ENCODE measurements at places on chromosomes 4 and X.
A peak's percentile ranks its signal among the peaks of the same experiment; 100 is the strongest.

DNA sequence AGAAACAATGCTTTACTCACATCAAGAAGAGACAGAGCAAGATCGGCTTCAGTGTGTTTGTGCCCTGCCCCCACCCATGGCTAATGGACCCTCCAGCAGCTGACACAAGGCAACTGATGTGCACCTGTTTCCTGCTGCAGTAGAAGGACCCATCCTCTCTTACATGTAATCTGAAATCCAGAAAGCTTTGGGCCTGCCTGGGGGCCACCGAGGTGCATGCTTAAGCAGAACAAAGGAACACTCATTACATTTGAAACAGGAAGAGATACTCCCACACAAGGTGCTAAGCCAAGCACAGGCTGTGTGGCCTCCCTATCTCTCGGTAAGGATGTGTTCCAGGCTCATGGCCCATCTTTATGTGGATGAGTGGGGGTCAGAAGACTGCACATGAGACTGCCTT, 338.0 kb downstream of the SPOCK3 start:
- DNase-seq: no peak
- H3K4me1 ChIP-seq: no peaks in the 10 kb centered on the region
- H3K36me3 ChIP-seq: no peaks in the 10 kb centered on the region
- H3K27ac ChIP-seq: no peak overlapping the region

- no peaks in the 10 kb centered on the region for H3K4me1 ChIP-seq
- no peak overlapping the region for H3K27ac ChIP-seq
- no peak overlapping the region for H3K4me3 ChIP-seq
Observed at GRCh38 chr4:134935320-134935719, 733.7 kb upstream of the PABPC4L start.

DNA sequence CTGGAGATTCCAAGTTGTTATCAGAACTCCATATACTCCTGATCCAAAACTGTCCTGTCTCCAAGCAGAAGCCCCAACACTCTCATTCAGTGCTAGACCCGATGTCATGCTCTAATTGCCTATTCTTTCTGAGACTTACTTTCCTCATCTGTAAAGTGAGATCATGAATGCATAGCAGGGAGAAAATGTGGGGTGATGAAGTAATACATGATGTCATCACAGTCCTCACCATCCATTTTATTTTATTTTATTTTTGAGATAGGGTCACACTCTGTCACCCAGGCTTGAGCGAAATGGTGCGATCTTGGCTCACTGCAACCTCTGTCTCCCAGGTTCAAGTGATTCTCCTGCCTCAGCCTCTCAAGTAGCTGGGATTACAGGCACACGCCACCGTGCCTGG, 1554.0 kb upstream of the ADGRL3 start:
- H3K27ac ChIP-seq: no peak overlapping the region
- no peaks in the 10 kb centered on the region for H3K36me3 ChIP-seq
- peaks cover 2% of the 10 kb centered on the region for H3K4me1 ChIP-seq
- H3K27me3 ChIP-seq: no peaks in the 10 kb centered on the region

DNA sequence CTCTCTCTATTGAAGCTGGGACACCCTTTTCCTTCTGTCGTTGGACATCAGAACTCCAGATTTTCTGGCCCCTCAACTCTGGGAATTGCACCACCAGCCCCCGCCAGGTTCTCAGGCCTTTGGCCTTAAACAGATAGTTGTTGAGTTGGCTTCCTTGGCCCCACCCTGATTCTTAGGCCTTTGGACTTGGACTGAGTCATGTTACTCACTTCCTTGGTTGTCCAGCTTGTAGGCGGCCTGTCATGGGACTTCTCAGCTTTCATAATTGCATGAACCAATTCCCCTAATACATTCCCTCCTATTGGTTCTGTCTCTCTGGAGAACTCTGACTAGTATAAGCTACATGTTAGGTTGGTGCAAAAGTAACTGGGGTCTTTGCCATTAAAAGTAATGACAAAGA, 195.7 kb downstream of the GPAT3 start:
- H3K27me3 ChIP-seq: no peaks in the 10 kb centered on the region
- no peak overlapping the region for H3K27ac ChIP-seq
- no peaks in the 10 kb centered on the region for H3K36me3 ChIP-seq
- H3K4me3 ChIP-seq: no peak overlapping the region
- no peak for DNase-seq

GRCh38 chrX:41785685-41786084, 61.7 kb downstream of the GPR82 start:
- H3K4me1 ChIP-seq: no peaks in the 10 kb centered on the region
- no peak overlapping the region for H3K27ac ChIP-seq
- no peak overlapping the region for H3K4me3 ChIP-seq
- peaks cover 3% of the 10 kb centered on the region for H3K36me3 ChIP-seq

GRCh38 chr4:136526517-136526916, 1005.8 kb downstream of the PCDH18 start:
- no peaks in the 10 kb centered on the region for H3K4me1 ChIP-seq
- no peak overlapping the region for H3K4me3 ChIP-seq
- no peak overlapping the region for H3K27ac ChIP-seq
- no peaks in the 10 kb centered on the region for H3K27me3 ChIP-seq

DNA sequence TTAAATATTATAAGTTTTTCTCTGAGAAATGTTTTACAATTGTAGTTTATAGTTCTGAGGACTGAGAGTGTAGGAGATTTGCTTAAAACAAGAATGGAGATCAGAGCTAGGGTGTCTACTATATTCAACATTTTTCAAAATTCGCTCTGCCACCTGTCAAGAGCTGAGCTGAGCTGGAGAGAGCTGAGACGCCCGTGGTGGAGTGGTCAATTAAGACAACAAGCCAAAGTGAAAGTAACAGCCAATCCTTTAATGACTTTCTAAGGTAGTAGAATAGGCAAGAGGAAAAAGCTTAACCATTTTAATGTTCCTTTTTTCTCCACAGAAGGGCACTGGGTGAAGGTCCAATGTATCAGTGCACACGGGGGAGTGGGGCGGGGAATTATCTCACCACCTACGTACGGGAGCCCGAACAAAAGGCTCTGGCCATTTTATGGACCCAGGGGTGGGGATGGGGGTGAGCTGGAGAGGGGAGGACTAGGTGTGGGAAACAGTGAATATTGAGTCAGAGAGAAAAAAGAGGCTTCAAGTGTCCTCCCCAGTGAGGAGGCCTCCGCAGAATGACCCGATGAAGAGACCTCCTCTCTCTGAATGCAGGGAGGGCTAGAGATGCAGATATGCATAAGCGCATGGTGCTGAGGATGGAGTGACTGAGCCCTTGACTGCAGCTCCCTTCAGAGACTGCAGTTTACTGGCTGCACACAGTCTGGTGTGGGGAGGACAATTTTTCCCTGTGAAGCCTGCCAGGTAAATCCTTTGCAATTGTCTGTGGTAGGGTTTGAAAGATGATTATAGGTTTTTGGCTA, 60.8 kb downstream of the SPCS3 start:
- no peak overlapping the region for H3K27ac ChIP-seq
- no peaks in the 10 kb centered on the region for H3K36me3 ChIP-seq
- no peak for DNase-seq
- H3K27me3 ChIP-seq: no peaks in the 10 kb centered on the region
- H3K4me3 ChIP-seq: no peak overlapping the region

GRCh38 chr4:114180481-114180880, 201.0 kb upstream of the ARSJ start:
- H3K4me1 ChIP-seq: no peaks in the 10 kb centered on the region
- H3K4me3 ChIP-seq: no peak overlapping the region
- H3K36me3 ChIP-seq: no peaks in the 10 kb centered on the region
- H3K27me3 ChIP-seq: no peaks in the 10 kb centered on the region

DNA sequence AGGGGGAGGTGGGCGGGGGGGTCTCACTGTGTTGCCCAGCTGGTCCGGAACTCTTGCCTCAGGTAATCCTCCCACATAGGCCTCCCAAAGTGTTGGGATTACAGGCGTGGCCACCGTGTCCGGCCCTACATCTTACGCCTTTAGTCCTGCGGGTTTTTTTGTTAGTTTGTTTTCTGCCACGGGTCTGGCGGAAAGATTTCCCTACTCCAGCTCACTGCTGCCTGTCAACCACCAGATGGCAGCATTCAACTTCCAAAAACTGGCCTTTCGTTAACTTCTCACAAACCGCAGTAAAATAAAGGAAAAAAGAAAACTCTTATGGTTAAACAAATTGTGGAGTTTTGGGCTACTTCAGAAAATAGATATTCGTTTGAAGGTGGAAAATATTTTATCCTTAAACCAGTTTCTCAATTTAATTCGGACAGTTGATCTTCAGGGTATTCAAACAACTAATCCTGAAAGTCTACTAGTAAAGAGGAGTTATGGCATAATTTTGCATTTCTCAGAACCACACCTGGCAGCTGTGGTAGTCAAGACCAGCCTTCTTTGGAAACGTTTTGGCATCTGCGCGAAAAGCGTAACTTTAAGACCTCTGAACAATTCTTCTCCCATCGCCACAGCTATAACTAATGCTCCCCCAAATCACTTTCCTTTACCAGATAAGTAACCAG, 41.1 kb downstream of the LUZP4 start:
- peak; percentile 25 for DNase-seq
- H3K27ac ChIP-seq: no peak overlapping the region
- no peaks in the 10 kb centered on the region for H3K36me3 ChIP-seq
- no peak overlapping the region for H3K4me3 ChIP-seq

- H3K36me3 ChIP-seq: no peaks in the 10 kb centered on the region
- H3K4me1 ChIP-seq: no peaks in the 10 kb centered on the region
- H3K4me3 ChIP-seq: no peak overlapping the region
- H3K27ac ChIP-seq: no peak overlapping the region
- H3K27me3 ChIP-seq: no peaks in the 10 kb centered on the region
Observed at GRCh38 chr4:20367446-20367845, 115.7 kb downstream of the SLIT2 start.

- H3K27ac ChIP-seq: no peak overlapping the region
- H3K4me1 ChIP-seq: peaks cover 2% of the 10 kb centered on the region
- DNase-seq: no peak
- no peak overlapping the region for H3K4me3 ChIP-seq
- H3K27me3 ChIP-seq: no peaks in the 10 kb centered on the region
- H3K36me3 ChIP-seq: no peaks in the 10 kb centered on the region
Observed at GRCh38 chr4:133379681-133380438, 230.8 kb downstream of the PCDH10 start.

DNA sequence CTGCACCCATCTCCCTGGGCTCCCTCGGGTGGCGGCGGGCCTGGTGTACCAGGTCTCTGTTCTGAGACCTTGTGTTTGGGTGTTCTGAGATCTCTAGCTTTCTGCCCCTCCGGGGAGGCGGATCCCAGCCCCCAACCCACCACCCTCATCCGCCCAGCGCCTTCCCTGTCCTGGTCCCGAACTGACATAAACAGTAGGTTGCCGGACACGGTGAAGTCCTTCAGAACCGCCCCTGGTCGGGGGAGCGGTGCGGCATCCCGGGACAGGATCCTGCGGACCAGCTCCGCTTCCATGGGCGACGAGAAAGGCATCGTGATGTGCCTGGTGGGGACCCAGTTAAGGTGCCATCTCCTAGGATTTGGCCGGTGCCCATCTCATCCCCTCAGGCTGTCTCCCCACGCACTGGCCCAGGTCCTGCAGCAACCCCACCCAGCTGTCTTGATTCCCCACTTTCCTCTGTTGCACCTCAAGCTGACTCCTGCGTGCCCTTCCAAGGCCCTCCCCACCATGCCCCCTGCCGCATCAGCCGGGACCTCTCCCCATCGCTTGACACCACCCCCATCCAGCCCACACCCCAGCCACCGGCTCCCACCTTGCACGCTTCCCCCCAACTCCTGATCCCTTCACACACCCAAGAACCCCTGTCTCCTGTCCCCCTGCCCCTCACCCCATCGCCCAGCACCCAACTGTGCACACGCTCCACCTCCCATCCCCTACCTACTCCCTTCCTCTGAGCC, 900 bp downstream of the CTAG2 start:
- H3K27me3 ChIP-seq: no peaks in the 10 kb centered on the region
- no peaks in the 10 kb centered on the region for H3K4me1 ChIP-seq
- no peak overlapping the region for H3K4me3 ChIP-seq
- H3K27ac ChIP-seq: no peak overlapping the region

DNA sequence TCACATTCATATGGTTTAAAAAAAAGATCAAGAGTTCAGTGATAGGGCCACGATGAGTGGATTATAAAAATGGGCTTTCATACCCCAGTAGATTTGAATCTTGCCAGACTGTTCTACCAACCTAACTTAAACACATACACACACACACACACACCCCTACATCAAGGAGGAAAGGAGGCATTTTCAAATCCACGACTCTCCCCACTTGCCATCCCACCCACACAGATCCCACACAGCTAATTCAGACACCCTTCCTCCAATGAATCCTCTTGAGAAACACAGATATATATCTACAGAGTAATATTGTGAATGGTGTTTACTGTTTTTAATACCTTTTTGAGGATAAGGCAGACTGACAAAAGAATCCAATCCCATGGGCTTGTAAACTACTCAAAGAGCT, 16.8 kb downstream of the SUPT20HL1 start:
- H3K27ac ChIP-seq: no peak overlapping the region
- H3K27me3 ChIP-seq: no peaks in the 10 kb centered on the region
- H3K4me3 ChIP-seq: no peak overlapping the region
- no peaks in the 10 kb centered on the region for H3K36me3 ChIP-seq
- no peak for DNase-seq
- no peaks in the 10 kb centered on the region for H3K4me1 ChIP-seq

DNA sequence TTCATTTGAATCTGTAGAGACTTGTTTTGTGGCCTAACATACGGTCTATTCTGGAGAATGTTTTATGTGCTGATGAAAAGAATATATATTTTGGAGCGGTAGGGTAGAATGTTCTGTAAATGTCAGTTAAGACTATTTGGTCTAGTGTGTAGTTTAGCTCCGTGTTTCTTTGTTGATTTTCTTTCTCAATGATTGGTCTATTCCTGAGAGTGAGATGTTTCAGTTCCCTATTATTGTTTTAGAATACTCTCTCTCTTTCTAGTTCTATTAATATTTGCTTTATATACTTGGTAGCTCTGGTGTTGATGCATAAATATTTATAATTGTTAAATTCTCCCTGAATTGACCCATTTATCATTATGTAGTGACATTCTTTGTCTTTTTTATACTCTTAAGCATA, 236.5 kb downstream of the GLUD2 start:
- no peaks in the 10 kb centered on the region for H3K4me1 ChIP-seq
- H3K4me3 ChIP-seq: no peak overlapping the region
- H3K36me3 ChIP-seq: no peaks in the 10 kb centered on the region
- DNase-seq: no peak

GRCh38 chr4:2046031-2046961, 12.8 kb upstream of the NAT8L start:
- DNase-seq: no peak
- H3K27me3 ChIP-seq: peaks cover 7% of the 10 kb centered on the region
- peaks cover 3% of the 10 kb centered on the region for H3K36me3 ChIP-seq
- H3K4me3 ChIP-seq: no peak overlapping the region

DNA sequence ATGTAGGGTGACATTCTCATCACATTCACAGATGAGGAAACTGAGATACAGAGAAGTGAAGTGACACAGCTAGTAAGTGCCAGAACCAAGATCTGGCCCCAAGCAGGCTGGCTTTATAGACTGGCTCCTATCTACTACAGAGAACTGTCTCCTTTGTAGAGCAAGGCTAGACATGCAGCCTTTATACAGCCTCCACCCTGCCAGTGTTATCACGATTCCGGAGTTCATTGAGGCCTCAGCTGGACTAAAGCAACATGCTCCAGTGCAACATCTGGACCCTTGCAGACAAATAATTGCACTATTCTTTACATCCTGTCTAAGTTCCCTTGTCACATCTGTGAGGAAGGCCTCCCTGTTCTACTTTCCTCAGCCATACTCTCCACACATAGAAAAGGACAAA, 58.0 kb upstream of the XIAP start:
- no peaks in the 10 kb centered on the region for H3K36me3 ChIP-seq
- peaks cover 10% of the 10 kb centered on the region for H3K4me1 ChIP-seq
- no peaks in the 10 kb centered on the region for H3K27me3 ChIP-seq
- H3K4me3 ChIP-seq: no peak overlapping the region

- peak; percentile 67 for DNase-seq
- no peaks in the 10 kb centered on the region for H3K36me3 ChIP-seq
- no peaks in the 10 kb centered on the region for H3K27me3 ChIP-seq
- no peak overlapping the region for H3K27ac ChIP-seq
- no peaks in the 10 kb centered on the region for H3K4me1 ChIP-seq
Observed at GRCh38 chr4:181971411-181971810, 271.8 kb upstream of the TENM3 start.

Data from trophoblast cell (in vitro differentiated cells and primary cell).